ENCODE measurements at places on chromosomes 6 and 20. TPM values are rescaled to one million over a fixed set of nuclear protein-coding genes. Genes with fewer than 3 reads are reported as not detected.

The CALHM4 gene
- polyA plus RNA-seq: not detected

DNA sequence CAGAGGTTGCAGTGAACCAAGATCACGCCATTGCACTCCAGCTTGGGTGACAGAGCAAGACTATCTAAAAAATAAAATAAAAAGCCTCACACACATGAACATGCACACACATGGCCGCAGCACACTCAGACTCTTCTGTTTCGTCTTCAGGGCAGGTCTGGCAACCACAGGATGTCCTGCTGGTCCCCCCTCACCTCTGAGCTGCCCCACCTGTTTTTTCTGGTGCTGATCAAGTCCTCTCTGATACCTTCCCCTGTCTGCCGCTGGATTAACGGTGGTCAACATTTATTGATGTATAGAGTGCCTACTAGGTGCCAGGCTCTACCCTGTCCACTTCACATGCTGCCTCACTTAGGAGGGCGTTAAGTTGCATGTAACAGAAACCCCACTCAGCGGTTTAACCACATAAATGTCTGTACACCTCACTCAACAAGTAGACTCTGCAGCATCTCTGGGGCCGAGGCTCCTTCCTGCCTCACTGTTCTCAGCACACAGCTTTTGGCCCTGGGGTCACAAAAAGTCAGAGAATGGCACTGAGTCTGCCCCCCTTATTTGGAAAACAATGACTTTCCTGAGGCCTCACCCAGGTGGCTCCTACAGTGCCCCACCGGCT is 4.5 kb upstream of the AP5S1 start:
- DNase-seq: no peak

- no peak for DNase-seq
Observed at GRCh38 chr6:157768304-157768703, 54.7 kb upstream of the SNX9 start.

- DNase-seq: no peak
Observed at GRCh38 chr20:58864346-58864745, 11.8 kb downstream of the GNAS start.

DNA sequence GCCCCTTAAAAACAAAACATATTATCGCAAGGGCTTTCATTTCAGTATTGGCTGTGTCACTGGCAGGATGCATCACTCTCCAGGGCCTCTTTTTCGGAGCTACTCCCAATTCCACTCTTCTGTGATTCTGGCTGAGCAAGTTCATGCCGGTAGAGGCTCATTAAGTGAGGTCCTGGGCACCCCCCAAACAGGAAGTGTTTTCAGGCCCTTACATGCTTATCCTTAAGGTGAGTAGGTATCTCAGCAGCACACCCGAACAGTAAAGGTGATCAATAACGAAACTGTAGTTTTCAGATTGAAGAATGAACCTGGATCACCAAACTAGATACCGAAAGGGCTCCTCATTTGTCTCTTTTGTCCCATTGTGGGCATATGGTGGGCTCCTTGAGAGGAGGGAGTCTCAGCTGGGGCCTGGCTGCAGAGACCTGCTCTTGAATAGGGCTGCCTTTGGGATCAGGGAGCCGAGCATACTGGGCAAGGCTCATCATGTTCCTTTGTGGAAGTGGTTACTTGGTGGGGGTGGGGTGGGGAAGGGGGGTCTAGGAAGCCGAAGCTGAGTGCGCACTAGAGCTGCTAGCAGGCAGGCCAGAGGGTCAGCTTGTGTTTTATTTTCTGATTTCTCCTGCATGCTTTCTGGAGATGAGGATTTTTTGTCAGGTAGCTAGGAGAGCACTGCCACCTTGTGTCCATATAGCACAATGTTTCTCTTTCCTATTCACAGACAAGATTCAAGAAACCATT is 65.2 kb downstream of the CDS2 start:
- DNase-seq: peak; percentile 61

DNA sequence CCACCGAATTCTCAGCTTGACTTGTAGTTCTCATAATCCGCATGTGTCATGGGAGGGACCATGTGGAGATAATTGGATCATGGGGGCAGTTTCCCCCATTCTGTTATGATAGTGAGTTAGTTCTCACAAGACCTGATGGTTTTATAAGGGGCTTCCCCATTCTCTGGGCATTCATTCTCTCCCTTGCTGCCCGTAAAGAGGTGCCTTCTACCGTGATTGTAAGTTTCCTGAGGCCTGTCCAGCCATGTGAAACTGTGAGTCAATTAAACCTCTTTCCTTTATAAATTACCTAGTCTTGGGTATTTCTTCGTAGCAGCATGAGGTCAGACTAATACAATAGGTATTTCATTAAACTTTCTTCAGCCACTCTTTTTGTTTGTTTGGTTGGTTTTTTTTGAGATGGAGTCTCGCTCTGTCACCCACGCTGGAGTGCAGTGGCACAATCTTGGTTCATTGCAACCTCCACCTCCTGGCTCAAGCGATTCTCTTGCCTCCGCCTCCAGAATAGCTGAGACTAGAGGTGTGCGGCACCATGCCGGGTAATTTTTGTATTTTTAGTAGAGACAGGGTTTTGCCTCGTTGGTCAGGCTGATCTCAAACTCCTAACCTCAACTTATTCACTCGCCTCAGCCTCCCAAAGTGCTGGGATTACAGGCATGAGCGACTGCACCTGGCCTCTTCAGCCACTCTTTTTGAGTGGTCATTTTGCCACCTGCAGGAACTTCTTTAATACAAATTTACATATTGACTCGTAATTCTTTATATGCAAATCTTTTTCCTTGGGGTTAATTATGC is 36.3 kb downstream of the GSTA2 start:
- DNase-seq: no peak

GRCh38 chr20:50140339-50140859 is 13.1 kb downstream of the PEDS1 start:
- DNase-seq: no peak

The KIAA0408 gene
- polyA plus RNA-seq: 22.9 TPM

DNA sequence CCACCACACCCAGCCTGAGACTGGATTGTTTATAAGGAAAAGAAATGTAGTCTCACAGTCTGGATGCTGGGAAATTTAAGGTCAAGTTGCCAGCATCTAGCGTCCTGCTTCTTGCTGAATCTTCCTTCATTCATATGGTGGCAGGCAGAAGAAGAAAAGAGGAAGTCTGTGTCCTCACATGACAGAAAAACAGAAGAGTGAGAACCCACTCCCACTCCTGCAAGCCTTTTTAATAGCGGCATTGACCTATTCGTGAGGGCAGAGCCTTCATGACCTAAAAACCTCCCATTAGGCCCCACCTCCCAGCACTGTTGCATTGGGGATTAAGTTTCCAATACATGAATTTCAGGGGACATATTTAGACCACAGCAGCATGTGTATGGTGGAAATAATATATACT is 160.8 kb upstream of the BMP2 start:
- DNase-seq: no peak

GRCh38 chr20:57705127-57705899 is 4.5 kb downstream of the PMEPA1 start:
- no peak for DNase-seq

The TUBB2B gene
- 44.3 TPM for polyA plus RNA-seq

DNA sequence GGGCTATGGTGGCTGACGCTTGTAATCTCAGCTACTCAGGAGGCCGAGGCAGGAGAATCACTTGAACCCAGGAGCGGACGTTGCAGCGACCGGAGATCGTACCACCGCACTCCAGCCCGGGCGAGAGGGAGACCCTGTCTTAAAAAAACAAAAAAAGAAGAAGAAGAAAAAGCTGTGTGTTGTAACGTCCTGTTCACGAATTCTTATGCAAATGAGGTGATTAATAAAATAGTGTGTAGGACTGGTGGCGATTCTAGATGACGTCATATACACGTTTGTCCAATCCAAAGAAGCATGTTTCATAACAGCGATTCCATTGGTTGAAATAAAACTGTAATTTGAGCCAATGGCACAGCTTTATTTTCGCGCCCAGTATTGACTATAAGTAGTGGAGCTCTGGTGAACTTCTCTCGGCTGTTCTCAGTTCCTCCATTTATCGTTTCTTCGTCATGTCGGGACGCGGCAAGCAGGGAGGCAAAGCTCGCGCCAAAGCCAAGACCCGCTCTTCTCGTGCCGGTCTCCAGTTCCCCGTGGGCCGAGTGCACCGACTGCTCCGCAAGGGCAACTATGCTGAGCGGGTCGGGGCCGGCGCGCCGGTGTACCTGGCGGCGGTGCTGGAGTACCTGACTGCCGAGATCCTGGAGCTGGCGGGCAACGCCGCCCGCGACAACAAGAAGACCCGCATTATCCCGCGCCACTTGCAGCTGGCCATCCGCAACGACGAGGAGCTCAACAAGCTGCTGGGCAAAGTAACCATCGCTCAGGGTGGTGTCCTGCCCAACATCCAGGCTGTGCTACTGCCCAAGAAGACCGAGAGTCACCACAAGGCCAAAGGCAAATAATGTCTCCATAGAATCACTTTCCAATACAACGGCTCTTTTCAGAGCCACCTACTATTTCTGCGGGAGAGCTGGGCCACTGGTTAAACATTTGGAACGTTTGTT is 47.0 kb downstream of the OR2B2 start:
- peak; percentile 95 for DNase-seq

The SLC22A7 gene
- not detected for polyA plus RNA-seq

DNA sequence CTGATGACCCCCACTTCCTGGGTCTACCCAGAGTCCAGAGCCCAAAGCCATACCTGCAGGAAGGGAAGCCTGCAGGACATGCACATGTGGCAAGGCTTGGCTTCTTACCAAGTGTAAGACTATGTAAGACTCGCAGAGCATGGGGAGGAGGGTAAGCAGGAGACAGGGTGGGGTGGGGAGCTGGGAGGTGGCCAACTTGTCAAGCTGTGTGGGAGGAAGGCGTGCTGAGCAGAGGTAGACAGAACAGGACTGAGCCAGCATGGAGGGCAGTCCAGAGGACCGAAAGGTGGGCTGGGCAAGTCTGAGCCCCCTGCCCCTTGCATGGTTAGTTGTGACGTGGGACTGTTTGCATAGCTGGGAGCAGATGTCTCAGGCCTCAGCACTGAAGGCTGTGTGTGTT is 53.4 kb upstream of the RNF24 start:
- DNase-seq: no peak

- no peak for DNase-seq
Observed at GRCh38 chr6:40904583-40905194, 134.3 kb downstream of the UNC5CL start.

DNA sequence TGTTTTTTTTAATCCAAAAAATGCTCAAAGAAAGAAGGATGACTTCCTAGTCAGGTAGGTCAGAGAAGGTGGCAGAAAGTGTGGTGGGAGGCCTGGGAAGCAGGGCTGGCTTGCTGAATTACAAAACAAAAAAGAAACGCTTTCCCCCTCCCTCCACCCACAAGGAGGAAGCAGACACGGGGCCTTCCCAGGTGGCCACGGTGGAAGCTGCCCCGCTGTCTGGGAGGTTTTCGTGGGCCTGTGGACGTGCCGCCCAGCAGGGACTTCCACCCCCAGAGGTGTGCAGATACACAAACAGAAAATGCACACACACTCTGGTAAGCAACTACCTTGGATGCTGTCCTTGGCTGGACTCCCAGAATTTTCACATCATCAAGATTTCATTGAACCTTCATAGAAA is 198.2 kb upstream of the CDH4 start:
- peak; percentile 9 for DNase-seq

GRCh38 chr6:7841781-7842468 is 68.7 kb downstream of the TXNDC5 start:
- DNase-seq: no peak

Data from muscle of back (tissue), 13 donors.